ENCODE measurements at places on chromosomes 6 and 20.

GRCh38 chr6:17885889-17886576 lies 101.4 kb downstream of the KIF13A start:
- no peak for DNase-seq

- DNase-seq, result no peak
These were observed 40.3 kb upstream of the IRF4 start for GRCh38 chr6:351011-351866.

DNA sequence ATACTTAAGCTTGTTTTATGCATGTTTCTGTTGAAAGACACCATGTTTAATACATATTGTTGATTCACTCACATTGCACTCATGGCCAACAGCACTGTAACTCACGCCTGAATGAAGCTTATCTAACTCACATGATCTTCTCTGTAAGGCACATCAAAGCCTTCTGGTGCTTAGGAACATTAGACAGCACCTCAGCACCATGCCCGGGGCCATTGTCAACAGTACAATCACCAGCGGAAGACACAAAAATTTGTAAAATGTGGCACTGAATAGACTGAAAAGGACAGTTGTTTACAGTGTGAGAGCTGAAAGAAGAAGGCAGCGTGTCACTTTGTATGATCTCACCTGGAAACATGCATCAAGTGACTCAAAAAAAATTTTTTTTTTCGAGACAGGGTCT lies 8.9 kb upstream of the TCF15 start:
- no peak for DNase-seq

DNA sequence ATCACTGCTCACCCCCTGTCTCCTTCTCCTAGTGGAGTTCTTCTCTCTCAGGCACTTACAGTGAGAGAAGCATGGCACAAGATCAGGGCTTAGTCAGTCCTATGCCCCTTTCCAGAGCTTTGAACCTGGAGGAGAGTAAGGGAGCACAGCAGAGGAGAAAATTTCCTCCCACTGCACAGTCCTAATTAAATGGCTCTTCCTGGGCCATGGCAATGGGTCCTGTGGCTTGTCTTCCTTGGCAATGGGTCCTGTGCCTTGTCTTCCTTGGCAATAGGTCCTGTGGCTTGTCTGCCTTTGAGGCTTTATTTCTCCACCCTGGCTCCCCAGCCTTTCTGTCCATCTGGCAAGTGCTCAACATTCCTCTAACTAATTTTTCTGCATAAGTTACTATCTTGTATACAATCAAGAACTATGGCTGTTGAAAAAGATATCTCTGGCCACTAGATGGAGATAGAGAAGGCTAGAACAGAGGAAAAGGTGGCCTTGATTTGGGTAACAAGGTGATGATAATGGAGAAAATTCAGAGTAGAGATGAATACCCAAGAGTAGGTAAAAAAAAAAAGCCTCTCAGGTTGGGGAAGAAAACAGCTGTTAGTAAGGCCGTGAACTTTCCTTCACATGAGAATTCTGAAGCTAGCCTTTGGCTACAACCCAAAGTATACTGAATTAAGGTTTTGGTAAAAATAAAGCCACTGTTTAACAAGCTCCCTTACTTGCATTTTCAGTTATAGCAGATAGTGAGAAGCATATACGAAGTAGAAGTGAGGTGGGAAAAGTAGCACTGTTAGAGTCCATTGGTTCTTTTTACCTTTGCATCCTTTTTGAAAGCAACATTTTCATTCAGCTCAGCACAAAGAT lies 504.9 kb downstream of the DOK5 start:
- peak; percentile 3 for DNase-seq

- DNase-seq, result no peak
These were observed 97.4 kb upstream of the IFNGR1 start for GRCh38 chr6:137316626-137317025.

DNA sequence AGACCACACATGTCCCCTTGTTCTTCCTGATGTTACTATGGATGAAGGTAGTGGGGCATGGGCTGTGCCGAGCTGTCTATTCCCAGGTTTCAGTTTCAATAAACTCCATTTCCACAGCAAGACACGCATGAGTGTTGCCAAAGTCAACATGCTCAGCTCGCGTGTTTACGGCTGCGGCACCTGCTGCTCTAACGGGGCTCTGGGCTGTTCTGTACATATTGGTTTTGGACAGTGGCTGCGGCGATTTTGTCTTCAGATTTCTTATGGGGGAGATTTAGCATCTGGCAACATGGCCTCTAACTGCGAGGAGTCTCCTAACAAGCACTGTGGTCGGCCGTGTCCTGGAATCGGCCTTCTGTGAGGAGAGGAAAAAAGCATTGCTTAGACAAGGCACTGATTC lies 58.6 kb downstream of the TMEM242 start:
- DNase-seq, result peak; percentile 24

DNA sequence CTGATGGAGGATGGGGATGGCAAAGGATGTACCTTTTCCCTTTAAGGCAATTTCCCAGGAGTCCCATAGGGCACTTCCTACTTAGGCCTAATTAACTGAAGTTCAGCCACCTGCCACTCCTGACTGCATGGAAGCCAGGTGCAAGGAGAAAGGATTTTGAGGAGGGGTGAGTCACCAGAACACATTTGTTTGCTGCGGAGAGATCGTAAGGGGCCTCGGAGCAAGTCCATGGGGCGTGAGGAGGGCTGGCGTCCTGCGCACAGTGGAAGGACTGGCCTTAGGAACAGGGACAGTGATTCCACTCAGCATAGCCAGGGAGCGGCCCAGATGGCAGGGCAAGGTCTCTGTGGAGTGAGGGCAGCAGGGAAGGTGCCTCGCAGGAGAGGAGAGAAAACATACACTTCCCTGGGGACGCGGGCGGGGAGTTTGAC lies 11.8 kb upstream of the MAP1LC3A start:
- DNase-seq, result no peak

GRCh38 chr6:7541175-7542064 lies at the start of gene DSP:
DSP (plus strand) TSS chr6:7541671; CDS start chr6:7541916, 245 bp downstream.
- DNase-seq, result peak; percentile 21

GRCh38 chr6:56742122-56742791 lies 99.6 kb upstream of the DST start:
- DNase-seq, result no peak

- no peak for DNase-seq
These were observed 123.0 kb upstream of the POU3F2 start for GRCh38 chr6:98711380-98711779.

DNA sequence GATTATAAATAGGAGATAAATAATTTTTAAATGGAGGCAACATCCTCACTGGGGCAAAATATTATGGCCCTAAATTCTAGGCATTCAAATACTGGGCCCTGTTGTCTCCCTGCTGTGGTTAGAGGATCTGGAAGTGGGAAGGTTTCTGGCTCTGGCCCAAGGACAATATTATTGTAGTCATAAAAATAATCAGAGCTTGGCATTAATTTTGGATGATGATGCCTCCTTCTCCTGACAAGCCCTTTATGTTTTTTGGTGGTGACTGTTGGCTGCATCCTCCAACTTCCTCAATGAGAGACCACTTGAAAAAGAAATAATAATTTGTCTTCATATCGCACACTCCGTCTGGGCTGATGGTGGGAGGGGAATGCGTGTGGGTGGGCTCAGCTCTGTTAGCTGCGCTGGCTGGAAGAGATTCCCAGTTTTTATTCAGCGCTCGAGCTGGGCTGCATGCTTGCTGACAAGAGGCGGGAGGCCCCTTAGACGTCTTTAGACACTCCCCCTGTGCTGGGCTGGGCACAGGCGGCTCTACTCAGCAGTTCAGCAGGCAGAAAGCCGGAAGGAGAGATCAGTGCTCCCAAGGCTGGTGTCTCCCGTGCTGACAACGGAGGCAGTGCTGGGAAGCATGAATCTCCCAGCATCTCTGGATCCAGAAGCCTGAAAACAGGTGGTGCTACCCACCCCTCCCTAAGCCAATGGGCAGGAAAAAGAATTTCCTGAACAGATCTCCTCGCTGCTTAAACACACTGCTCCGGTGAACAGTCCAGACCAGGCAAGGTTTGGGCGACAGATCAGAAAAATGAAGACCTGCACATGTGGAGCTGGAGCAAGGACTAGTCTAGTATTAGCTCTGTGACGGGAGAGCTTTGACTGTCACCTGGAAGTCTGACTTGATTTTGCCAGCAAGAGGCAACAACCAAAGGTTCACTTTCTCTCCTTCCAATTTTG lies 97.7 kb downstream of the SYCP2 start:
- DNase-seq, result no peak

DNA sequence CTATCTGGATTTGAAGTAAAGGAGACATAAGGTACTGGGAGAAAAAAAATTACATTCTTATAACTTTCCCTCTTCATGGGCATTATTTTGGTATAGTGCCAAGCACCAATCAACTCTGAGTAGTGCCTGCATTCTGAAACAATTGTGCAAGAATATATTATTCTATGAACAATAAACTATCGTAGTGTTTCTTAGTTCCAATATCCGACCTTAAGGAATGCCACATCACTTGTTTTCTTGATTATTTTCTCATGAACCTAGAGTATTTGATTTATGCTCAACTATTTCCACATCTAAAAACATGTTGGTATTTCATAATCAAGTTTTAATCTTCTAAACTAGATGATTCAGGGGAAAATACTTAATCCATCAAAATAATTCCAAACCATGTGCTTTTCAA lies 294.4 kb upstream of the TBX18 start:
- peak; percentile 1 for DNase-seq

GRCh38 chr6:127383988-127384387 lies 40.6 kb upstream of the ECHDC1 start:
- peak; percentile 57 for DNase-seq

DNA sequence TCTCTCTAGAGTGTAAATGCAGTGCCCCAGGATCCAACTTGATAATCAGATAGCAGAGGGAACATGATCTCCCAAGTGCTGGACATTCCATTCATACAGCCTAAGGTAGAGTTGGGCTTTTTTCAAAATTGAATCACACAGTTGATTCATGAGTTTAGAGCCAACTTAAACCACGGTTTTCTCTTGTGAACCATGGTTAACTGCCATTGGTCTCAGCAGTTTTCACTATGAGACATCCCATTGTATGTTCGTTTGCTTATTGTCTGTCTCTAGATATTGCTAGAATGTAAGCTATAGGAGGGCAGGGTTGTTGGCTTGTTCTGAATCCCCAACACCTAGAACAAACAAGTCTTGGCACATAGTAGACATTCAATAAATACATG lies 37.2 kb upstream of the TAF8 start:
- DNase-seq, result peak; percentile 73

DNA sequence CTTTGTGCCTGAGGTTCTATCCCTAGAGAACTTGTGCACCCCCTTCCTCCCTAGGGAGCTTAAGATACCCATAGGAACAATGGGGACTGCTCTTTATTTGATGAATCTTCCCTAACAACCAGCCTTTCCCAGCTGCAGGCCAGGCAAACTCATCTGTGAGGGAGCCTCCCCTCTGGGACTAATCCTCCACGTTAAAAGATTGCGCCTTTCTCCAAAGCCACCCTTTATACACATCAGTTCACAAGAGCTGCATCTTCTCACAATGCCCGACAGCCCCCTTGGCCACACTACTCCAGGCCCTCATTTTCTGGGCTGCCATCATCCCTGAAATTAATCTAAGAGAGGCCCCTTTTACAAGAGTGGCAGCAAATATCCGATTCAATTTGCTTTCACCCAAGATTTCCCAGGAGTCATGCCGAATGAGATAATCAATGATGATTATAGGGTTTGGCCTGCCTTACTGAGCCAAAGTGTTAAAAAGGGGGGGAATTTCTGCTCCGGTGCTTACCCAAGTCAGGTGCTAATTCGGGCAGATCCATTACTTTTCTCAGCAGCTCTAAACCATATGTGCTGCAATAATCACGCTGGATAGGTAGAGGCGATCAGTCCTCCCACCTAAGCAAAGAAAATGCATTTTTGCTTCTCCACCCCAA lies 336.5 kb downstream of the KIF16B start:
- DNase-seq, result no peak

DNA sequence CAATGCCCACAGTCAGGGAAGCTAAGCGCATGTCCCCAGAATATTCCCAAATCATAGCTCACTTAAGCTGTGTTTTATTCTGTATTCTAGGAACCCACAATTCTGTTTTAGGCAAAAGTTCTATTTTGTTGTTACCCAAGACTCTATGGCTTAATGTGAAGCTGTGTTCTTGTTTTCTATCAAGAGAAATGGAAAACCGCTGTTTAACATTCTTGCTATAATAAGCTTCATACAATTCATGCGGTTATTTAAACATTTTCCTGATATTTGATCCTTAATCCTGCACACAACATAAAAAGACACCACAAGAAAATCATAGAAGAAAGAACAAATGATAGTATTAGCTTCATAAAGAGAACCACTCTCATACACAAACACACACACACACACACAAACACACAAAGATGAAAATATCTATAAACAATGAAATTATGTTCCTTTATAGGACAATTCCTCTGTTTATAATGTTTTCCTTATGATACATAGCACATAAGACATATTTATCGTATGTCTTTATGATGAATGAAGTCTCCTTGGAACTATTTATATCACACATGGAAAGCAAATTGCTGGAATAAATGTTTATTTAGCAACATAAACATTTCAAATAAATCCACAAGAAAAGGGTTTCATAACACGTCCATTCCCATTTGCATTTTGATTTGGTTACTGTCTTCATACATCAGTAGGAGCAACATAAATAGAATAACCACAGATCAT lies 16.4 kb upstream of the COL21A1 start:
- no peak for DNase-seq

DNA sequence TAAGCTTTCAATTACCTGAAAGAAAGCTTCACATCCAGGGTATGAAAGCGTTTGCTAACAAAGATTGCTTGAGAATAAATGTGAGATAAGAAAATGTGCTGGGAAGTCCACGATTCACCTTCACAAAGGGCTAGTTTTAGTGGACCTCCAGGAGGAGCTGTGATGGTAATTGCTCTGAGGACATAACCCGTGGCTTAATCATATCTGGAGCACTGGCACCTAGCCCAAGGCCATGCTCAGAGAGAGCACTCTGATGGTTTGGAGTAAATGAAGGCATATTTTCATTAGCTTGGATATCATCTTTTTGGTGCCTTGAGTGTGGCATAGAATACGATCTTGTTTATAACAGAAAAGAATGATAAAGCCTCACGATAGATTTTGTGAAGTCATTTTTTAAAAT lies 46.9 kb upstream of the BACH2 start:
- DNase-seq, result peak; percentile 82

DNA sequence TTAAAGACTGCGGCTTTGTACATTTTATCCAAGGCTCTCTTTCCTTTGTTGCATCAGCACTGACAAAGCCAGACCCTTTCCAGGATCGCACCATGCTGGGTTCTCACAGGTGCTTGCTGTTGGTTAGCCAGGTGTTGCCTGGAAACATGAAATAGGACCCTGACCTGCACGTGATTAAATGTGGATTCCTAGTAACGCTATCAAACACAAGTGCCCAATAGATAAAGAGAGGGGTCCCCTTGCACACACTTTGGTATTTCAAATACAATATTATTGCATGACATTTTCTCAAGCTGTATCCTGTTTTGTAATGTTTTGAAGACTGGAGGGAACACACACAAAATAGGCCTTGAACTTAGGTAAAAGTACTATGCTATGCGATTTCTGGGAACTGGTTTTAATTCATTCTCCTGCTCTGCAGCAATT lies 73.3 kb downstream of the AKAP12 start:
- no peak for DNase-seq

DNA sequence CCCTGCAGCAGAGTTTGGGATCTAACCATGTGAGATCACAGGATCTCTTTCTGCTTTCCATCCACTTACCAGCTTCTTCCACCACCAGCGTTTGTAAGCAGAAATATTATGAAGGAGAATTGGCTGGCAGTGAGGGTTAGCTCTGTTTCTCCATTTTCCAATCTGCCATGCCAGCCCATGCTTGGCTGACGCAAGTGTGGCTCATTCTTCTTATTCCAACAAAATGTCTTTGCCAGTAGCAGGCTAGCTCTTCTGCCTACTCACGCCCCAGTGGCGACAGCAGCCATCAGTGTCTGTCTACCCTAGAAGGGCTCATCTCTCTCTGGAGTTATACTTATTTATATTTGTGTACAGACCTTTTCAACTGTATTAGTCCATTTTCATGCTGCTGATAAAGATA lies 286.2 kb downstream of the FARS2 start:
- no peak for DNase-seq
